DMS53 (cell line): ENCODE measurements at places on chromosomes 12 and 14.

GRCh38 chr14:22018890-22019289, 345.3 kb upstream of the OR4E1 start:
- no peak for DNase-seq

DNA sequence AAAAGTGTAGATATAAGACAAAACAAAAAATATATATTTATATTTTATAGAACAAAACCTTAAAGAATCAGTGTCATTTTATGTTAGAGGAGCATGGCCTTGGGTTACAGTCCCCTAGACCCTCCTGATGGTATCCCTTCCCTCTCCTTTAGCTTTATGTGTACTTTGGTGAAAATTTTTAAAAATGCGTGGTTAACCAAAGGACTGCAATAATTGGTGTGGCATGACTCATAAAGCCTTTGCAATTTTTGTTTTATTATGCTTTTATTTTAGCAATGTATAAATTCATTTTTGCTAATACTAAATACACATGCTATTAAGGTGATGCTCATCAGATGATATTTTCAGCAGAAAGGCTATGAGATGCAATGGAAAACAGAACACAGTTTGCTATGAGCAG, 264.4 kb downstream of the SYT1 start:
- DNase-seq = no peak

DNA sequence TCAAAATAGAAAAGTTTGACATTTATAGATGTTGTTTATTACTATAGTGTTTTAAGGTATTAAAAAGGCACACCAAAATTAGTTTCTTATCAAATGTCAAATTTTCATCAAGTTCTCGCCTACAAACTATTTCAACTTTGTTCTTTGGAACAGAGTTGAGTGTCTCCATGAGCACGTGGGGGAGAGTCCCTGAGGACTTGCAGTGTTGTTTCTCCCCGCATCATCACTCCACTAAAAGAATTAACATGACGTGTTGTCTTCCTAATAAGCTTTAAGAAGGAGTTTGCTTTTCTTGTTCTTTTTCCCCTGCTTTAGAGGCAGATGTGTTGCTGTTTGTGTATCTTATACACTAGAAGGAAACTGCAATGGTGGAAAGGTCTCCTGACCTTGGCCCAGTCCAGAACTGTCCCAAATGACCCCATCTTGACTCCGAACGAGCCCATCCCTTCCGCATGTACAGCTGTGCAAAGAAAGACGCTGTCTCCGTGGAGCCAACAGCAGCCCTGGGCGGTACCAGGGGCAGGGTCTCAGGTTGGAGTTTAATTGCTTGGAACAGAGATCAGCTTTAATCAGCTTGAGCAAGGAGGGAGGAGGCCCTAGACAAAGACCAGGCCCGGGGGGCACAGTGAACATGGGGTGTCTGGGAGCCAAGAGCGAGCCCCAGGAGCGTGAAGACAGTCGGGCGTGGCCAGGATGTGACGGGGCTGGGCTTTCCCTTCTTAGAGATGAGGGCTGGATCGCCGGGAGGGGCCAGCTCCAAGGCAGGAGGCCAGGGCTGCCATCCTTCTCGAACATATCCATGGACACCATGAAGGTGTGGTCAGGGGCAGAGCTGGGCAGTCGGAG, 215.4 kb upstream of the RTL1 start:
- no peak for DNase-seq

- DNase-seq = no peak
These were observed 190.0 kb downstream of the MDGA2 start for GRCh38 chr14:47485421-47485820.

DNA sequence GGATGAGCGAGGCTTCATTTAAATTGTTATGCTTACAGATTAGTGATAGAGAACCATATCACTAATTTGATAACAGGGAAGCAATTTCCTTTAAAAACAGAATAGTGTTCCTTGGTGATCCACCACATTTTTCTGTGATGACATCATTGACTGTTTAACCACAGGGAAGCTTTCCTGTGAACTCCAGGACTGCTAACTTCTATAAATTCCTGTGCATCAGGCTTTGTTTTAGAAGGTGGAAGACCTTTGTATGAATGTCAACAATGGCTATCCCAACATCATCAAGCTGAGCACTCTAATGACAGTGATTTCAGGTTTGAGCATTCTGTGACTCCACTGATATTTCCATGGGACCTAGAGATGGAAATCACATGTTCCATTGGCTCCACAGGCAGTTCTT, 177.1 kb downstream of the RMST start:
- peak; percentile 29 for DNase-seq

DNA sequence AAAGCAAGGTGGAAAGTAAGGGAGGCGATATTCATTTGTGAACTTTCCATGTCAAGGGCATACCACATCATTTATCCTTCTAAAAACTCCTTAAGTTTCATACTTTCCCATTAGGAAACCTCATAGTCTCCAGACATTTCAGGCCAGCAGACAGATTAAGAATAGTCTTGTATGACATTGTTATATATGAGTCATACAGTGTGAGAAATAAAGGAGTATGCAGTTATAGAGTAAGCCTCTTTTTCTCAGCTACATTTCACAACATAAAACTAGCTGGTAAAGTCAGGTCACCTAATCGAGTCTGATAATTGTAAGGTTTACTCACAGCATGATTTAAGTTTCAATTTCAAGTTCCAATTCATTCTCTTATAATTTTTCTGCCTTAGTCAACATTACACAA, 164.3 kb downstream of the GRIP1 start:
- DNase-seq = no peak

GRCh38 chr14:44804391-44804790, 157.4 kb downstream of the KLHL28 start:
- DNase-seq = no peak

DNA sequence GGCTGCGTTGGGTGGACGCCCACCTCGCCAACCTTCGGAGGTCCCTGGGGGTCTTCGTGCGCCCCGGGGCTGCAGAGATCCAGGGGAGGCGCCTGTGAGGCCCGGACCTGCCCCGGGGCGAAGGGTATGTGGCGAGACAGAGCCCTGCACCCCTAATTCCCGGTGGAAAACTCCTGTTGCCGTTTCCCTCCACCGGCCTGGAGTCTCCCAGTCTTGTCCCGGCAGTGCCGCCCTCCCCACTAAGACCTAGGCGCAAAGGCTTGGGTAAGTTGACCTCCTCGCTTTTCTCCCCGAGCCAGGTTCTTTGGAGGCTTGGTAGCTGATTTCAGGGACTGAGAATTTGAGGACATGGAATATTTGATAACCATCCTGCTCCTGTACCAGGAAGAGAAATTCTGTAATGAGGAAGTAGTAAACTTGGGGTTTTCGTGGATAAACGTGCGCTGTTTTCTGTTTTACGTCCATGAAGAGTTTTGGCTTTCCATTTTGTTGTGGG, 530 bp downstream of the APAF1 start:
- peak; percentile 60 for DNase-seq

DNA sequence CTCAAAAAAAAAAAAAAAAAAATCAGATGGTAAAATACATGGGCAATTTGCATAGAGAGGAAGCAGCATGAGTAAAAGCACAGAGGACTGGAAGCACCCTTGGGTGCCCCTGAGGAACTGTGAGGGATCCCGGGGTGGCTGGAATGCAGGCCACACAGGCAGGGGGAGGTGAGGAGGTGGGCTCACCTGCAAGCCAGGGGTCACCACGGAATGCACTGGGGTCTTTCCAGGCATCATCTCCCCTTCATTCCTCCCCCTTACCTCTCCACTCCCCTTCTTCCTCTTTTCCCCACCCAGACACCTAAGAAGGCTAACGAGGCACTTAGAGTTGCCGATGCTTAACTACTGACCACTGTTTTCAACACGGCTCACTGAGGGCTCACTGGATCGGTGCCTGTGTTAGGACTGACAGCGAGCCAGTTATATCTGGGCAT, 14.4 kb upstream of the HIP1R start:
- no peak for DNase-seq

- no peak for DNase-seq
These were observed 1153.9 kb downstream of the AACS start for GRCh38 chr12:126219139-126219538.

GRCh38 chr12:31325524-31325875, 450 bp downstream of the SINHCAF start:
- DNase-seq = peak; percentile 85

- DNase-seq = no peak
These were observed 207.7 kb downstream of the NELL2 start for GRCh38 chr12:44668443-44668842.

DNA sequence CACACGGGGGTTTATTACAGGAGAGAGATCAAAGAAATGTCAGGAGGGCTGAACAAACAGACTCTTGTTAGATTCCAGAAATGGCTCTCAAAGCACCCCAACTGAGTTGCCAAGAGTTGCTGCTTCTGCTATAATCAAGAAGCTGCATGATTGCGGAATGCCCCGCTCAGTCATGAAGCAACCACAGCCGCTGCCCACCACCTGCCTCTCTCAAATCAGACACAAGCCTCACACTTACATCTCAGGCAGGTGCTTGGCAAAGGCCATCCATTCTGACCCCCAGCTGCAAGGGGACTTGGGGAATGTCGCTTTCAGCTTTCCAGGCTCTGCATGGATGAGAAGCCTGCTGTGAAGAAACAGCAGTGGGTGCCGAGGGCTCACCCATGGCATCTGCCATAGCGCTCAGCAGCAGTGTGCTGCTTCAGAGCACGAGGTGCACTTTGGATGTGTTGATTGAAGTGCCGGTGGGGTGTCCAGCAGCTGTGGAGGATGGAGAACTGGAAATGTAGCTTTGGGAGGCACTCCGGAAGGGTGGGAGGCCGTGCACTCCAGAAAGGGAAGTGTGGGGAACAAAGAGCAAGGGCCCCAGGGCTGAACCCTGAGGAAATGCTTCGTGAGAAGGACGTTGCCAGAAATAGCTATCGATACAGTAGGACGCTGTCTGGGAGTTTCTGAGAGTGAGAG, 37.7 kb downstream of the LRRC74A start:
- DNase-seq = peak; percentile 44

DNA sequence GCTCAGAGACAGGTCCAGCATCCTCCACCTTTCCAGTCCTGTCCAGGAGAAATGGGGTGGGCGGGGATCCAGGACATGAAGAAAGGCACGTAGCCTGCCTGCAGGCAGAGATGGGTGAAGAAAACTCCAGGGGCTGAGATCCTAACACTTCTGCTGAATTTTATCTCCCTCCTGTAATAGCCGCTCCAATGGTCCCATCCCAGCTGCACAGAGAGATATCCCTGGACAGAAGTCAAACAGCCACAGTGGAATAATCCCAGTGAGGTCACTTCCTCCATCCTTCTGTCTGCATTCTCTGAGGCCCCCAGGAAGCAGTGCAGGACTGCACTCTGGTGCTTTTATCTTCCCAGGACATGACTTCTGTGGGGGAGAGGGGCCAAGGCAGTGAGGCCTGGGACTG, 26.3 kb downstream of the KRT18 start:
- peak; percentile 38 for DNase-seq

- DNase-seq = no peak
These were observed 38.6 kb downstream of the GARIN6 start for GRCh38 chr12:99686142-99686541.

DNA sequence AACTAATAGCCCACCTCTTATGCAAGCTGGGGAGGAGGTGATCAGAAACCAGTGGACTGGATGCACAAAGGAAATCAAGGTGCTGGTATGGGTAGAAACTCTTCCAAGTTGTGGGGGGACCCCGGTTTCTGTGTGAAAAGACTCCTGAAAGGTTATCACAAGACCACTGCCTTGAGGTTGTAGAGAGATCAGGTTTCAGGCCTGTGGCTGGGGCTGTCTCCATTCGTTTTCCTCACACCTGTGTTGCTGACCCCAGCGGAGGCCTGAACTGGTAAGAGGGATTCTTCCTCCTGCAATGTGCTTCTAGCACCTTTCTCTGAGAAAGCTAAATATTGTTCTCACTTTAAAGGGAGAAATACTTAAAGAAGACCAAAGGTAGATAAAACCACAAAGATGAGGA, 9.3 kb upstream of the OR4K5 start:
- DNase-seq = no peak

- no peak for DNase-seq
These were observed 339.5 kb downstream of the PDZRN4 start for GRCh38 chr12:41527534-41528116.

- DNase-seq = peak; percentile 41
These were observed 113.8 kb upstream of the G2E3 start for GRCh38 chr14:30445011-30445793.

DNA sequence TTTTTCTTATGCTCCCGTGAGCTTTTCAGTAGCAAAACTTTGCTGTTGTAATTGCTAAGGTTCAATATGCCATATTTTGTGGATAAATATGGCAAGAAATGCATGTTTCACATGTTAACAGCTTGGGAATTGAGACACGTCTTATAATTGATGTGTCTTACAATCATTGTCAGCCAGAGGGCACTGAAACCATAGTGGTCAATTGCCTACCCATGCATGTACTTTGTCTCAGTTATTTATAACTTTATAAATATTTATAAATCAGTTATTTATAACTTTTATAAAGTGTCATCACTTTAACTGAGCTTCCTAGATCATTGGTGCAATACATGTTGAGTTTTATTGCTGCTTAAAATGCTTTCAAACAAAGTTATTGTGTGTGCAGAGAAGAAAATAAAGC, 82.0 kb downstream of the CATSPERB start:
- DNase-seq = peak; percentile 69

DNA sequence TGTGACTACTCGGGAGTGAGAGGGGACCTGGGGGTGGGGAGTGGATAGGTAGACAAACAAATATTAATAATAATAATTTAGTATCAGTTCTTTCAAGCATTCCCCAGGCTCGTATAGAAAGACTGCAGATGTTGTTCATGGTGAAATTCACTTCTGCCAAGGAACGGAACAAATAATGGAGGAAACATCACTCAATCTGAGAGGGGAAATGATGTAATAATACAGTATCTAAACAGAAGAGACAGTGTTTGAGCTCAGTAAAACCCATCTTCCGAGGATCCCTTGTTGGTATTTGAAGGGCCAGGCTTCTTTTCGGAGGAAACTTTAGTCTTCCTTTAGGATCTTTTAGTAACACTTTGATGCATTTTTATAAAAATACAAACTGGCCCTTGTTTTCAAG, 114.2 kb downstream of the KCNK10 start:
- no peak for DNase-seq

DNA sequence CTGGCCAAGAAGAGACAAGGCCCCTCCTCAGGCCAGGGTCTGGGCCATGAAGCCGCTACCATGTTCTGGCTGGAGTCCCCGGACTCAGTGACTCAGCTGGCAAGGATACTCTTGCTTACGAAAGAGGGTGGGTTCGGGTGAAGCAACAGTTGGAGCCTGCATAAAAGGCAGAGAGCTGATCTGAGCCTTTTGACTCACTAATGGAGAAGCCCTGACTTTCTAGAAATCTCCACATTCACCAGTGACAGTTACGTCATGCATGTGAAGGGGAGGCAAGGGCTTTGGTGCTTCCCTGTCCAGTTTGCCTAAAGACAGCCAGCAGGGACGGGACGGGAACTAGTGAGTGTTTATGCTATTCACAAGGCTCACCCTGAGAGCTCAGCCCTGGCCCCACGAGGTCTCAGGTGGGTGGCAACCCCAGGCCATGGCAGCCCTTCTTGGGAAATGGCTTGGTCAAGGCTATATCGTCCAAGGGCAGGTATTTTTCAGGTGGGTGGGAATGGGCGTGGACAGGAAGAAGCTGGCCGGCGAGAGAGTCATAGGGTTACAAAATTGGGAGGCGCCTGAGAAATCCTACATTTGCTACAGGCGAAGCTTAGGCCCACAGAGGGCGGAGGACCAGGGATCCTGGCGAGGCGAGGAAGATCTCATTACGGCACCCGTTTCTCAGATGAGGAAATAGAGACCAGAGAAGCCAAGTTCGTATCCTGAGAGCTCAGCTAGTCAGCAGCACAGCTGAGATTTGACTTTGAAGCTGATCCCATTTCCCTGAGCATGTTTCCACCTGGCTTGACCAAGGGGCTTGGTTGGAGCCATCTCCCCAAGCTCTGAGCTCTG, 314.6 kb downstream of the BCL11B start:
- no peak for DNase-seq
